ENCODE measurements at places on chromosomes 3 and 15.

- no peak for DNase-seq
Measured at GRCh38 chr3:172371544-172371943, 76.7 kb downstream of the GHSR start.

- no peak for DNase-seq
Measured at GRCh38 chr3:119418641-119419040, 44.8 kb downstream of the TMEM39A start.

- no peak for DNase-seq
Measured at GRCh38 chr3:172616031-172616461, 92.8 kb upstream of the TNFSF10 start.

GRCh38 chr3:10299679-10300078, 6.9 kb upstream of the GHRL start:
- no peak for DNase-seq

- DNase-seq: no peak
Measured at GRCh38 chr3:96619475-96619874, 194.9 kb upstream of the EPHA6 start.

- no peak for DNase-seq
Measured at GRCh38 chr3:191026746-191027145, 164.3 kb upstream of the GMNC start.

- no peak for DNase-seq
Measured at GRCh38 chr3:18012436-18012835, 270.0 kb upstream of the TBC1D5 start.

GRCh38 chr15:39657668-39658067, 76.8 kb downstream of the THBS1 start:
- no peak for DNase-seq

DNA sequence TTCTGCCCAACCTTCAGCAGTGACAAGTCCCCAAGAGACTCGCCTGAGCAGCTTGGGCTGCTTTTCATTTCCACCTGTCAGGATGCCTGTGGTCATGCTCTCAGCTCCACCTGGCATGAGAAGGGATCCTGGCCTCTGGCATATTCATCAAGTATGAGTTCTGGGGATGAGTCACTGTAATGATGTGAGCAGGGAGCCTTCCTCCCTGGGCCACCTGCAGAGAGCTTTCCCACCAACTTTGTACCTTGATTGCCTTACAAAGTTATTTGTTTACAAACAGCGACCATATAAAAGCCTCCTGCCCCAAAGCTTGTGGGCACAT, 3.5 kb downstream of the MYD88 start:
- no peak for DNase-seq

DNA sequence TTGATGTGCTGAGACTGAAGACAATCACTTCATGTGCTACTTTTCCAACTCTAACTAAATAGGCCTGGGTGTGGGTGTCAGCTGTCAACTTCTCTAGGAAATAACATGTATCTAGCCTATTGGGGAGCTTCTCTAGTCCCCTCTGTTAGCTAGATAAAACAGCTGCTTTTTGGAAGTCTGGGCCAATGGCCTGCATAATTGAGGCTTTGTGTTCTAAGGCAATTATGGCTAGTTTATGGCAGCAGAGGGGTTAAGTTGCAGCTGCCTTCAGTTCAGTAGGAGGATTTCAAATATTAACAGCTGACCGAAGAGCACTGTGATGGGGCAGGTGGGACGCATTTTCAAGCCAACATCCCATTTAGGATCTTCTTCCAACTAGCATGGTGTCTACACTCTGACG, 6.4 kb downstream of the COL8A1 start:
- DNase-seq: no peak

- DNase-seq: no peak
Measured at GRCh38 chr15:35182841-35183479, 97.9 kb upstream of the NANOGP8 start.

GRCh38 chr3:156535162-156535627, 19.7 kb downstream of the SSR3 start:
- DNase-seq: peak; percentile 84

GRCh38 chr3:161545824-161546223, 49.2 kb downstream of the OTOL1 start:
- DNase-seq: no peak

- no peak for DNase-seq
Measured at GRCh38 chr3:135487261-135487660, 478.3 kb upstream of the PPP2R3A start.

- no peak for DNase-seq
Measured at GRCh38 chr15:74832826-74833225, 6.4 kb downstream of the CPLX3 start.

- DNase-seq: no peak
Measured at GRCh38 chr3:133211449-133211848, 173.3 kb downstream of the TMEM108 start.

DNA sequence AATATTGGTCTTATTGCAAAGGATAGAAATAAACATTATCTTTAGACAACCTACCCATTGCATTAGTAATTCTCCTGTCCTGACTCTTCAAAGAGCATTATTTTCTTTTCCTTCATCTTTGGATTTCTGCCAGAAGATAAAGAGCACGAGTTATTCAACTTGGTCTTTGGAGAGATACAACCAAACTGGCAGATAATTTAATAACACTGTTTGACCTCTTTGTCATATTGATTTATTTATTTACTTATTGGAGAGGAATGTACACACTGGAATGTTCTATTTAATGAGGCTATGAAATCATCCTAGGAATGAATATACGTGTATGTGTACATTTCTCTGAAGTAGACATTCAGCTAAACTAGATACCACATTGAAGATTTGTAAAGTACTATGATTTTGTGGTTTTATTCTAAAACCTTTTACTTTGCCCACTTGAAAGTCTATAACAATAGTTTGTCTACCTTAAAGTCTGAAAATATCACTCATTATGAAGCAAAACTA, 462.1 kb downstream of the C3orf38 start:
- no peak for DNase-seq

GRCh38 chr3:16801223-16801622, 83.5 kb upstream of the PLCL2 start:
- no peak for DNase-seq

- no peak for DNase-seq
Measured at GRCh38 chr3:27576171-27576570, 92.0 kb upstream of the SLC4A7 start.

GRCh38 chr15:46242935-46243334, 608.1 kb downstream of the SQOR start:
- no peak for DNase-seq

DNA sequence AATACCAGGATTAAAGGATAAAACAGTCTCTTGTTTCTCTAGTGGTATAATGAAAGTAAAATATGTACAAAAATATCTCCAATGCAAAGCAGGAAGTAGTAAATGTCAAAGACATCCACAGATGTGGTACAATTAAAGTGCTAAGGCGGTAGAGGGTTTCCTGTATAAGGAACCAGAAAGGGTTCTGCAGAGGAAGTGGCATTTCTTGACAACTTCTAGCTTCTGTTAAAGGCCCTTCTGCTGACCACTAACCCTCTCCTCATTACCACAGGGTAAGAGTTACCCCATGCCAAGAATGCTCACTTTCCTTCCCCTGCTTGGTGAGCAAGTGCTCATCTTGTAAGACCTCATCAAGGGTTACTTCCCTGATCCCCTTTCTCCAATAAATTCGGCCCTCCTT, 883.6 kb upstream of the NR2F2 start:
- no peak for DNase-seq

GRCh38 chr15:101219441-101219840, 32.4 kb downstream of the CHSY1 start:
- no peak for DNase-seq

DNA sequence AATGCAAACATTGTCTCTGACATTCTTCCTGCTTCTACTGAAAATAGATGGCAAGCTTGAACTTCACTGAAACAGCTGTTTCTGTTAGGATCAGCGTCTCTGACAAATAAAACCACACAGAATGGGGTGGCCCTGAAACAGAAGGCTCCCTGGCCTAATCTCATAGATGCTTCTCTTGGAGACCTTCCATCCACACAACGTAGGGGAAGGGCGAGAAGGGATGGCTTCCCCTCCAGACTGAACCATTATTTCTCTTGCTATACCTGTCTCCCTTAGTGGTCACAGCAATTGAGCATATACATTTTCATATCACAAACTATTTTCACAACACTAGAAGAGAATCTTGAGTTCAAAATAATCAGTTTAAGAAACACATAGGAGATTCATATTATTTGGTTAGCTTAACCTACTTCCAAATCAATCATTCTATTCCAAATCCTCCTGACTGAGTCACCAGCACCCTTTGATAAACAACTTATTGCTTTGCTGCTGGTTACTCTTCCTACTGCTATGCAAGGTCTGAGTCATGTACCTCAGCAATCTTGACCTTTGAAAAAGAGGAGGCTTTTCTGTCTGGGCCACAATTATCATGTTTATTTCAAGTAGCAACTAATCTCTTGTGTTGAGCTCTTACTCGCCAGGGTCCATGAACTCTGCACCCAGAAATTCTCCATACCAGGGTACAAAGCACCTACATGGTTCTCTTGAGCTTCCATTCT, 45.5 kb downstream of the CBLB start:
- DNase-seq: no peak

GRCh38 chr3:50512131-50512530, 8.7 kb upstream of the CACNA2D2 start:
- DNase-seq: no peak

- DNase-seq: no peak
Measured at GRCh38 chr3:5092018-5092417, 30.1 kb upstream of the ARL8B start.

Measured in left hindlimb (tissue), 1 donor.